ENCODE measurements at places on chromosomes 3 and 15. TPM values are rescaled to one million over a fixed set of nuclear protein-coding genes. Genes with fewer than 3 reads are reported as not detected.
A peak's percentile ranks its signal among the peaks of the same experiment; 100 is the strongest.

GRCh38 chr3:150094150-150094933 is 123.6 kb upstream of the PFN2 start:
- no peak for DNase-seq

DNA sequence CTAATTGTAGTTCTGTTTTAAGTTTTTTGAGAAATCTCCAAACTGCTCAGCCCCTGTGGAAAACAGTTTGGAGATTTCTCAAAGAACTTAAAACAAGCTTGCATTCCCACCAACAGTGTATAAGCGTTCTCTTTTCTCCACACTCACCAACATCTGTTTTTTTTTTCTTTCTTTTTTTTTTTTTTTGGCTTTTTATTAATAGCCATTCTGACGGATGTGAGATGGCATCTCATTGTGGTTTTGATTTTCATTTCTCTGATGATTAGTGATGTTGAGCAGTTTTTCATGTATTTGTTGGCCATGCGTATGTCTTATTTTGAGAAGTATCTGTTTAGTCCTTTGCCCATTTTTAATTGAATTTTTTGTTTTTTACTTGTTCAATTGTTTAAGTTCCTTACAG is 73.1 kb upstream of the COL8A1 start:
- no peak for DNase-seq

GRCh38 chr3:158802409-158803268 is 785 bp downstream of the MFSD1 start:
- no peak for DNase-seq

- no peak for DNase-seq
These were observed 26.6 kb downstream of the RNU5B-1 start for GRCh38 chr15:65330934-65331645.

- DNase-seq, result no peak
These were observed 634.5 kb upstream of the TGFBR2 start for GRCh38 chr3:29971895-29972294.

DNA sequence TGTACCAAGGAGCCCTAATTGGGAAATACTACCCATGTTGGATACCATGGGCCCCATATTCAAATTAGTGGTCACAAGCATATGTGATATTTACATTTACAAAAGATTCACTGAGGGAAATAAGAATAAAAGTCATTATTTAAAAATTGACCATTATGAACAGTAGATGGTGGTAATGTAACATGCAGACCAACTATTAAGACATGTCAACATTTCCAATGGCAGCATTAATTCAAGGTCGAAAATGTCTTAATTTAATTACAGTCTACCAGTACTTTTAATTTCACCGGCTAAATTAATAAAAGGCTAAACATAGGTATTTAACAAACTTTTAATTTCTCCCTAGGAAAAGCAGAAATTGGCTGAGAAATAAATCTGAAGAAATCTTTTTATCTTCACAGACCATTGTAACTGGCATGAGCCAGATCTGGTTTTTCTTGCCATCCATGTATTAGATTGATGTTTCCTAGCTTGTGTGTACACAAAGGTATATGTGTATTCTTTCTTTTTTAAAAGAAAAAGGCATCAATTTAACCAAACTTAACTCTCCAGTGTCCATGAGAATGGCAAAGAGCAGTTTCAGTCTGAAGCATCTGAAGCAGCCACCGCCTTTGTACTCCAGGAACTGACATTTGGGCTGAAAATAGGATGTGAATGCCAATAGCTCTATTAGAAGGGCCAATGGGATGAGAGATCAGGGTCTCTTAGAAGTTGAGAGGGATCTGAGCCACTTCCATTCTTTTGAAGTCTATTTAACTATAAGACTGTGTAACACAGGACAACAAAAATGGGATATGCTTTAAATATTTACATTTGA is 26.6 kb downstream of the NEK11 start:
- DNase-seq, result no peak

- DNase-seq, result peak; percentile 73
These were observed at the start of gene C15orf40 for GRCh38 chr15:83011271-83012075. Gene C15orf40, minus strand, starts transcription at chr15:83011639. Its CDS starts 32 bp downstream, at chr15:83011607.

DNA sequence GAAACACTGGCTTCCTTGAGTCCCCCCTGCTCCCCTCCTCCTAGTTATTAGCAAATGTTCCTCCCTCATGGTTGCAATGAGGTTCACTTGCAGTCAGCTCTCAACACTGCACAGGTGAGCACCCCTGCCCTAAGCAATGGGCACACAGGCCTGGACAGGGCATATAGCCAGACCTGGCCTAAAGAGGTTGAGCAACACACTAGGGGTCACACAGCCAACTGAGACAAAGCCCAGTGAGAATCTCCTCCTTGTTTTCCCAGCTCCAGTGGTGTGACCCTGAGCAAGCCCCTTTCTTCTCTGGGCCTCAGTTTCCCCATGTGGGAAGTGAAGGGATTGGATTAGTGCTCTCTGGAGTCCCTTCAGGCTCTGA is 49.9 kb downstream of the ATP2B2 start:
- DNase-seq, result no peak

GRCh38 chr15:93146196-93146595 is 57.2 kb upstream of the RGMA start:
- DNase-seq, result no peak

GRCh38 chr3:136634821-136635220 is 117.4 kb downstream of the STAG1 start:
- no peak for DNase-seq

DNA sequence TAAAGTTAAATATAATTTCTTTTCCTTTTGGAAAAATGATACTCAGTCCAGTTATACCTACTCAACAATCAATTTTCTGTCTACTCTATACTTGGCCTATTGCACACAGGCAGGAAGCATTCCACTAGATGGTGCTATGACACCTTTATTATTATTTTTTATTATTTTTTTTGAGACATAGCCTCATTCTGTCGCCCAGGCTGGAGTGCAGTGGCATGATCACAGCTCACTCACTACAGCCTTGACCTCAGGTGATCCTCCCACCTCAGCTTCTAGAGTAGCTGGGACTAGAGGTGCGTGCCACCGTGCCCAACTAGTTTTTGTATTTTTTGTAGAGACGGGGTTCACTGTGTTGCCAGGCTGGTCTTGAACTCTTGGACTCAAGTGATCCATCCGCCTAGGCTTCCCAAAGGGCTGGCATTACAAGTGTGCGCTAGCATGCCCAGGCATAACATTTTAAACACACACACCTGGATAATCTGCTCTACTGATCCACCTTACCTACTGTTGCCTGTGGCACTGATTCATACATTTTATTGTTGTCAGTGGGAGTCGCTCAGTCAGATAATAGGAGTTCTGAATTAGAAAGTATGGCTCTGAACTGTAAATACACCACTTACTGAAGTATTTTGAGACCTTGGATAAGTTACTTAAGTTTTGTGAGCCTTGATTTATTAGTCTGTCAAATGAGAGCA is 56.2 kb downstream of the EIF3J start:
- no peak for DNase-seq

GRCh38 chr15:63833021-63833696 is 589 bp downstream of the HERC1 start:
- no peak for DNase-seq

PDE8A gene
- total RNA-seq, result 108 TPM

HGD gene
- not detected for total RNA-seq

GOLGA8K gene
- total RNA-seq, result not detected

TP53BP1 gene
- total RNA-seq, result 37.6 TPM

SEMA3B gene
- total RNA-seq, result 262 TPM

MORC1 gene
- not detected for total RNA-seq

PRRT3 gene
- 3.3 TPM for total RNA-seq

SELENOK gene
- 54.3 TPM for total RNA-seq
